Stimulated activated CD8-positive, alpha-beta memory T cell treated with anti-CD3 and anti-CD28 coated beads, Interleukin-15, amount 100 ng/mL, for 4 hours (primary cell): ENCODE measurements at places on chromosomes 3 and 15.

GRCh38 chr15:23118208-23118607, 18.4 kb downstream of the GOLGA6L1 start:
- no peak for DNase-seq

GRCh38 chr3:113531826-113532697, at the start of gene SIDT1:
SIDT1 (plus strand) TSS chr3:113532555; CDS start chr3:113533022, 467 bp downstream.
- DNase-seq = peak; percentile 36

GRCh38 chr15:58608129-58608590, 141.3 kb downstream of the ADAM10 start:
- DNase-seq = no peak

DNA sequence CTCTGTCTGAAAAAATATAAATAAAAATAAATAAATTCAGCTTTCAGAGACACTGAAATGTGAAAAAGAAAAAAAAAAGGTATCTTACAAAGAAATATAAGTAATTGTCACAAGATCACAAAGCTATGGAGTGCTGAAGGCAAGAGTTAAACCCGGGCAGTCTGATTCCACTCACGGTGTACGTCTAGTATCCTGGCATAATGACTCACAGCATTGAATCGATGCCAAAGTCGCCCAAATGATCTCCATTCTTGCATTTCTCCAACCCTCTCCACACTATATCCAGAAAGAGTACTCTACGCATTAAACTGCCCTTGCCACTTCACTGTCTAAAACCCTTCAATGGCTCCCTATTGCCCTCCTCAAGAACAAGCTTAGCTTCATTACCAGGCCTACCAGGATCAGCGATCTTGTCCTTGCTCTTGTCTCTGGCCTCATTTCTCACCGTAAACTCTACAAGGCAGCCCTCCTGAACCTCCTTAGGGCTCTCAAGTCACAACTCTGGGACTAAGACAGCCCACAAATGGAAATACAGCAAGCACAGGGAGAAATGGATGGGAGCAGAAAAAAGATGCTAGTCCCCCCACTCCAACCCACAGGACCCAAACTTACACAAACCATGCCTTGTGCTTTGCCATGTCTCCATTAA, 7.7 kb downstream of the SUCLG2 start:
- DNase-seq = no peak

- DNase-seq = no peak
Measured at GRCh38 chr15:33028495-33028894, 166.0 kb downstream of the FMN1 start.

GRCh38 chr15:77494073-77494867, 73.6 kb downstream of the HMG20A start:
- no peak for DNase-seq

DNA sequence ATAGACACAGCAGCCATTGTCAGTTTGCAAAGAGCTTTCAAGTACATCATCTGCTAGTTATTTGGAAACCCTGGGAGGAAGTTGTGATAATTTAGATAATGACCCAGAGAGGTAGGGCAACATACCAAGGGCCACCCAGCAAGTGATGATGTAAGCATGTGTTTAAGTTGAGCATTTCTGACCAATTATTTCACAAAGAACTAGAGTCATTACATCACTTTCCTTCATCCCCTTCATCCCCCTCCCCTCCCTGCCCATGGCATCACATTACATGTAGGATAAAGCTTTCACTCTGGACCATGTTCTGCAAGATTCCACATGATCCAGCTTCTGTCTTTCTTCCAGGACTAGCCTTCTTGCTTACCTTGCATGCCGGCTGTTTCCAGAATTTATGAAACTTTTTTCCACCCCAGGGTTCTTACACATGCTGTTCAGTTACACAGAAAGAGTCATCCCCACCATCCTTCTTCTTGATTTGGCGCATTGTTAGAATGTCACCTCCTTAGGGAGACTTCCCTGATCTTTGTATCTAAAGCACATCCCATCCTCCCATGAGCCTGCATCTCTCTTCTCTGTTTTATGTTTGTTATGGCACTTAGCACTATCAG, 71.3 kb downstream of the PTPRG start:
- DNase-seq = no peak

- DNase-seq = no peak
Measured at GRCh38 chr3:152973575-152973974, 138.6 kb downstream of the P2RY1 start.

- no peak for DNase-seq
Measured at GRCh38 chr15:75431682-75432081, 19.8 kb downstream of the SIN3A start.

DNA sequence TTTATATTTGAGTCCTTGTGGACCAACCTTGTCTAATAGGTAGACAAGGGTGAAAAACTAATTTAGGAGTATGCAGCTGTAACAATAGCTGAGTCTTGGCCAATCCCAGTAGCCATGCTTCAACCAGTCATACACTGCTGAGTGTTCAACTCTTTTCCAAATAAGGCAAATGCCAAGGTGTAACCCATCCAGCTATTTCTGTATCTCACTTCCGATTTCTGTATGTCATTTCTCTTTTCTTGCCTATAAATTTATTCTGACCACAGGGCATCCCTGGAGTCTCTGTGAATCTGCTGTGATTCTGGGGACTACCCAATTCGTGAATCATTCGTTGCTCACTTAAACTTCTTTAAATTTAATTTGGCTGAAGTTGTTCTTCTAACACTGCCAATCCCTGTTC, 93.2 kb downstream of the MAGI1 start:
- no peak for DNase-seq

DNA sequence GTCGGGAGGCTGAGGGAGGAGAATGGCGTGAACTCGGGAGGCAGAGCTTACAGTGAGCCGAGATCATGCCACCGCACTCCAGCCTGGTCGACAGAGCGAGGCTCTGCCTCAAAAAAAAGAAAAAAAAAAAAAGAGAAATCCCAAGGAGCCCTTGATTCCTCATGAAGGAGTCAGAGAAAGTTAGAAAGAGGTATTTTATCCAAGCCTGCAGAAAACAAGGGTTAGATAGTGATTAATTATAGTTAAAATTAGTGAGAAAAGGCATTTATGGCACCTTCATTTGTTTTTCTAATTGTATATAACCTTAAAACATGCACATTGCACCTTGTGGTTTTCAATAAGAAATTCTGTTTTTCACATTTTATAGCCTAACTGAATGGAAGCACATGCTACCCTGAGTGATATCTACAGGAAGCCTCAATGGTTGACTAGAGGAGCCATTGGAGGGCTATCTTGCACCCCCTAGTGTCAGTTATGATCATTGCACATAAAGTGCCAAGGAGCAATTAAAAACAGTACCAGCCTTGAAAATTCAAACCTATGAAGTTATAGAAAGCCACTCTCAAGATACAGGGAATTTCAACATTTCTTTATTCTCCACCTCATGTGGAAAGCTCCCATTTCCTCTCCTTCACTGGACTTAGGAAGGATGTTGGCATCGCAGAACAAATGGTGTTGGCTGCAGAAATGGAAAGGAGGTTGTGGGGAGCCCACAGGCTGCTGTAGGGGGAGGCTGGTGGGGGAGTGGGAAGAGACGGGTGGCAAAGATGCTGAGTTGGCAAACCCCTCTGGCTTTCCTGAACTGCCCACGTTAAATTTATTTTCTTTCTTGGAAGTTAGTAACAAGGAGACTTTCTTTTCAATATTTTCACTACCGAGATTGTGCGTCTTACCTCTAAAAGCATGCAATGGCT, 48.5 kb downstream of the ITGA11 start:
- no peak for DNase-seq

DNA sequence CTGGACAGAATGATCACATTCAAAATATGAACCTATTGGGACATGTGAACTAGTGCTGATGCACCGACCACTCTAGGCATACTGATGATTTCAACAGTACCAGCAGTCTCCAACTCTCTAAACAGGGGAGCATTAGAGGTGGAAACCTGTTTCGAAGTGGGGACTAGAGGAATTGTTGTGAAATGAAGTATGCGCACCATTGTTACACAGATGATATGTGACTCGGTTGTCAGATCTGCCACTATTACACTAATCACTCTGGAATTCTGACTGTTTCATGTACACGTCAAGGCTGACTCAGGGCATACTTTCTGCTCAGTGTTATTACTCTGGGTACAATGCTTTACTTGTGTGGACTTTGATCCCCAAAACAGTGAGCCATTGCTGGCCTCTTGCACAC, 198.2 kb upstream of the UBE2E2 start:
- no peak for DNase-seq

- no peak for DNase-seq
Measured at GRCh38 chr15:43196760-43197548, 11.8 kb downstream of the CCNDBP1 start.

- DNase-seq = no peak
Measured at GRCh38 chr3:41881233-41881821, 80.6 kb downstream of the ULK4 start.
